GDM1 (cell line): ENCODE measurements at places on chromosomes 12 and 14.

DNA sequence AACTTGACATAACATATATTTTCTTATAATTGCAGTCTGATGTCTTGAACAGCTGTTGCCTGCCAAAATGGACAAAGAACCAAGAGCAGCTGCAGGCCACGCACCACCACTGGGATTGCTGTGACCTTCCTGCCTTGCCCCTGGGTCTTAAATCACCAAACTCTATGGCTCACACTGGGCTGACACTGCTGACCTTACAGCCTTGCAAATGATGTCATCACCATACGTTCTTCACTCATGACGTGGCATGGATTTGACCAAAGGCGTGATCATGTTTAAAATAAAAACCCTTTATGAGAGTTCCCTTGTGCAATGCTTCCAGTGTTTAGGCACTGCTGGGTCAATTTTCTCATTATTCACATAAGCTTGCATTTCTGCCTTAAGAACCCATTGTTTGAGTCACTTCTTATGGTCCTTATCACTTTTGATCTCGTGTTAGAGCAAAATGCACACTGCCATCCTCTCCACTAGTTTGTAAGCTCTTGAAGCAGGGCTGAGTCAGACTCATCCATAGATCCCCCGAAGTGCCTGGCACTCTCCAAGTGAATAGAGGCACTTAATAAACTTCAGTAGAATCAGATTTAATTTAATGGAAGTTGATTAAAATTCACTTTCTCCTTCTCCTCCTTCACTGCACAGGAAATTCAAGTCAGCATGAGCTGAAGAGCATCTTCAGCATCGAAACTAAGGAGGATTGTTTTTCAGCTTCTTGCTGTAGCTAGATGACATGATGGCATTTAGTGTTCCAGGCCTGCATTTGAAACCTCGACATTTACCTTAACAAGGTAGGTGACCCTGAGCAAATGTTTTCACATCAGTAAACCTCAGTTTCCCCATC lies 132.4 kb upstream of the PZP start:
- no peak for DNase-seq

GRCh38 chr12:46553911-46554310 lies 181.3 kb upstream of the SLC38A2 start:
- no peak for DNase-seq

DNA sequence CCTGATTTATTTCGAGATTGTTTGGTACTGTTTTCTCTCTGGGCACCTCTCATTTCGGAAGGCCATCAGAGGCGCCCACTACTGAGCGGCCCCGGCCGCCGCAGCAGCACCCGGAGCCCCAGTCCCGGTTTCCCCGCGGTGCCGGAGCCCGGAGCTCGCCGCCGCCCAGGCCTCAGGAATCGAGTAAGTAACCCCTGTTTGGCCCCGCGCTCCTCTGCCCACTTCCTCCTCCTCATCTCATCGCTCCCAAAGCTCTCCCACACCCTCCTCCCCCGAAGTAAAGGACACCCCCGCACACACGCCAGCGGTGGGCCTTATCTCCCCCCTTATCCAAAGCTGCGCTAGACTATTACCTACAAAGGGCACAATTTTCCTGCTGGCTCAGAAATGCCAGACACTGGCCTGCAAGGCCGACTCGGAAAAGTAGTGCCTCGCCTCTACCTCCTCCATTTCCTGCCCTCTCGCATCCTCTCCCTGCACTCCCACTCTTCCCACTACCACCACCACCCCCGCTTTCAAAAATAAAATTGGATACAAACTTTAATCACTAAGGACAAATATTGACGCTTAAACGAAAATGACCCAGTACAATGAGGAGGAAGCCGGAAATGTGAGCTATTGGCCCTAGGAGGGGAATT lies 637 bp upstream of the FOXG1 start:
- DNase-seq: no peak

GRCh38 chr12:112107306-112108201 lies 1.0 kb downstream of the NAA25 start:
- peak; percentile 68 for DNase-seq

- no peak for DNase-seq
These were observed 344.5 kb upstream of the SFSWAP start for GRCh38 chr12:131366261-131366871.

DNA sequence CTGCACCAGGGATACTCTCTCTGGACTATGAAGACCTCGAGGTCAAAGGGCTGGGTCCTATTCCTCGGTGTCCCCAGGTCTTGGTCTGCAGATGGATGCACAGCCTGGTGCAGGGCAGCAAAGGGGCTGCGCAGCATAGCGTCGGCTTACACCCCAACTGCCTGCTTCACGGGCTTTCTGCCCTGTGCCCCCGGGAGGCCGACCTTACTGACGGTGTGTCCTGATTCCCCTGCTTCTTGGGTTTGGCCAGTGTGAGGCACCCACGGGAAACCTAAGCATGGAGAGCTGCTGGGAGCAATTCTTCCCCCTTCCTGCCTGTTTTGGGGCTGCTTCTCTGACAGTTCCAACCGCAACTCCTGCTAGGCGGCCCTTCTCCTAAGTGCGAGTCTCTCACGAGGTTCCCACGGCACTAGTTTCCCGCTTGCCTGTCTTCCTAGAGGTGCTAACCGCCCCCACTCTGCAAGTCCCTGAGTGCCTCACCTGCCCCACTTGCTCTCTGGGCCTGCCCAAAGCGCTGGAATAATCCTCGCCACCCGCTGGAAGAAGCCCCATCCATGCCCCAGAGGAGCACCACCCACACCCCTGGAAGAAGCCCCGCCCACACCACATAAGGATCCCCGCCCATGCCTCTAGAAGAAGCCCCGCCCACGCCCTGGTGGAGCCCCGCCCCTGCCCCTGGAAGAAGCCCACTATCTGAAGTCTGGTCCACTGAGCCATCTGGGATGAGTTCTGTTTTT lies 54.0 kb downstream of the PRIMA1 start:
- no peak for DNase-seq

DNA sequence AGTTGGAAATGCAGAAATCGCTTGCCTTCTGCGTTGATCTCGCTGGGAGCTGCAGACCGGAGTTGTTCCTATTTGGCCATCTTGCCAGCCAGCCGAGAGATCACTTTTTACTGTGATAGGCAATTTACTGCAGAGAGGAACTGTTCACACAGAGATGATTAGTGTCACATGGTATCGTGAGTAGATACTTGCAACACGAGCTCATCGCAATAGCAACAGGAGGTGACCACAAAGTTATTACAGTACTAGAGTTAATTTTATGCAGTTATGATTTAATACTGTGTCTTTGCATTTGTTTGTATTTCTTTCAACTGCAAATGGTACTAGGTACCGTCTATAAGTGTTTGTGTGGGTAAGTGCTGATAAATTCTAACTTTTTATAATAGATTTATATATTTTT lies 27.8 kb downstream of the NOPCHAP1 start:
- no peak for DNase-seq

DNA sequence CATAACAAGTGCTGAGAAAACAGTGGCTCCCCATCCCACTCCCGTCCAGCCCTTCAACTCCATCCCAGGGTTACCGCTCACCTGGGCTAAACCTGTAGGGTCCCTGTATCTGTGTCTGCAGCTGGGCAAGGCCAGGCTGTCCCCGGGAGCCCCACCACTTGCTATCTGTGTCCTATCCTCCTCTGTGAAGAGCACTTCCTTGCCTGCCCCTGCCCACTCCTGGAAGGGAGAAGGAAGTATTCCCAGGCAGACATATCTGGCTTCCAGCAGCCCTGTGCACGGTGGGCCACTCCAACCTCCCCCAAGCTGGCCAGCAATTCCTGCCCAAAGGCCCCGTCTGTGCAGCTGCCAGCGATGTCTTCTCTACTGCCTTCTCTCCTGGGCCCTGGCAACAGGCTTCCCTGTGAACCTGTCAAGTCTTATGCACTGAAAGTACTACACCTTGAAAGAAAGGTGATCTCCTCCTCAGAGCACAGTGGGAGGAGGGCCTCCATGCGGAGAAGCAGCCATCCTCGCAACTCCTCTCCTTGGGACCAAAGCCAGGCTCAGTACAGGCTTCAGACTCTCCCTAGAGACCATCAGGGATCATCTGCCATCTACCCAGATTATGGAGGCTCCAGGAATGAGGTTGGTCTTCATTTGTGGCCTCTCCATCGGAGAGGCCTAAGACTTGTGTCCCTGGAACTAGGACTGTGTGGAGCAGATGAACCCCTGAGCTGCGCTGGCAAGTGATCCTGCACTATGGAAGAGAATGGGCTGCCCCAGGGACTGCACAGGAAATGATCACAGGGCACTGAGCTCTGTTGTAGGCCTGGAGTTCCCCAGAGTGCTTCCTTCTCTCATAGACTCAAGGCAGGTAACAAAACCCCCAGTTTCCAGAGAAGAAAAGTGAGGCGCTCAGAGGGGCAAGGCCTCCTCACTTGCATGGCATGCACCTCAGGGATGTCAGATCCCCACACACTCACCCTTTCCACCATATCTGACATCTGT lies 663.6 kb downstream of the BCL11B start:
- DNase-seq: no peak

DNA sequence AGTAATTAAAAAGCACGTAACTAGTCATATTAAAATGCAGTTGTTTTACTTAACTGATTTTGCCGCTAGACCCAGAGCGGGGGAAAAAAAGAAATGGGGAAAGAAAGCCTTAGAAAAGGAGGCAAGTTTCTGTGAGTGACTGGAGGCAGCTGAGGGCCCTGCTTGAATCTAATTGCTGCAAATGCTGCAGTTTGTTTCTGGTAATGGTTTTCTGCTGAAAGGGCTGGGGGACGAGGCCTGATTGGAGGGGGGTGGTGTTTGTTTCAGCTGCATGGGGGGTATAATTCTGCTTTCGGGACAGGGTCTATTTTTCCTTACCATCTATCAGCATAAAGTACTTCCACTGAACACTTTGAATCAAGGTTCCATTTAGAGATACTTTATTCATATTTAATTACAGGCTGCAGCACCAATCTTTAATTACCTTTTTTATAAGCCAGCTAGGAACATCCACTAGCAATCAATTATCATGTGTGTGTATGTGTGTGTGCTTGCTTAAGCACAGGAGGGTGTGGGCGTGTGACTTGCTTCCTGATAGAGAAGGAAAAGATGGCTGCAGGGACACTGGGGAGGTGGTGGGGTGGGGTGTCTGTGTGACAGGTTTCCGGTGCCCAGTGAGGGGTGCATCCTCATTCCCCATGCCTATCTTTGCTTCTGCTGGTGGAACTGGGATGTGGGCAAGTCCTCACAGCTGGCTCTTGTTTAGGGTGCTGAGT lies 83.4 kb downstream of the ADCK1 start:
- no peak for DNase-seq

- no peak for DNase-seq
These were observed 45.5 kb downstream of the PPM1A start for GRCh38 chr14:60294411-60295069.

GRCh38 chr12:54562750-54563356 lies 13.5 kb downstream of the PDE1B start:
- no peak for DNase-seq

DNA sequence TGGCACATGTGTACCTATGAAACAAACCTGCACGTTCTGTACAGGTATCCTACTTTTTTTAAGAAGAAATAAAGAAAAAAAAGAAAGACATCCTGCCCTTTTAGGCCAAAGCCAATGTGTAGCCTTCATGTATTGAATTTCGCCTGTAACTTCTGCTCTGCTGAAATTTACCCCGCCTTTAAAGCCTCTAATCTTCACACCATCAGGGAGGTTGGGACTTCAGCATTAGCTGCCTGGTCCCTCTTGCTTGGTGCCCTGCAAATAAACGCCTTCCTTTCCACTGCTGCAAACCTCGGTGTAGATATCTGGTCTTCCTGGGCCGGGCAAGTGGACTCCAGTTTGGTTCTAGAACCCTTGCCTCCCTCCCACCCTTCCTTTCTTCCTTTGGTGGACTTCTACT lies 2.6 kb upstream of the KRT71 start:
- DNase-seq: no peak

GRCh38 chr14:71932229-71932981 lies at the start of gene RGS6:
TSS of gene RGS6 (plus strand) at chr14:71932429.
- DNase-seq: peak; percentile 5

GRCh38 chr12:93982771-93983315 lies 165.5 kb upstream of the PLXNC1 start:
- no peak for DNase-seq

- DNase-seq: no peak
These were observed 26.4 kb downstream of the FBRSL1 start for GRCh38 chr12:132516095-132517012.

DNA sequence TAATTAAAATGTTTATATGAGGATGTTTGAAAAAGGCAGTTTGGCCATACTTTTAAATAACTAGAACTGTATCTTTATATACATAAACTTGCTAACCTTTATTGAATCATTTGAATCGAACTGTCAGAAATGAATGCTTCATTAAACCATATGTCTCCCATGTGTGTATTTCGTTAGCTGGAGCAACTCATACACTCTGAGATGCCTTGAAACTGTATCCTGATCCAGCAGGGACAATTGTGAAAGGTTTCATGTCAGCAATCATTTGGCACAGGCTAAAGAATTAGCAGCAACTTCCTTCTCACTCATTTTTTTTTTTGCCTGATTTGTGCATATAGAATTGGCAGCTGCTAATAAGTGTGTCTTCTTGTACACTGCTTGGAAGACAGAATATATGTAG lies 109.9 kb downstream of the NAV3 start:
- DNase-seq: no peak

DNA sequence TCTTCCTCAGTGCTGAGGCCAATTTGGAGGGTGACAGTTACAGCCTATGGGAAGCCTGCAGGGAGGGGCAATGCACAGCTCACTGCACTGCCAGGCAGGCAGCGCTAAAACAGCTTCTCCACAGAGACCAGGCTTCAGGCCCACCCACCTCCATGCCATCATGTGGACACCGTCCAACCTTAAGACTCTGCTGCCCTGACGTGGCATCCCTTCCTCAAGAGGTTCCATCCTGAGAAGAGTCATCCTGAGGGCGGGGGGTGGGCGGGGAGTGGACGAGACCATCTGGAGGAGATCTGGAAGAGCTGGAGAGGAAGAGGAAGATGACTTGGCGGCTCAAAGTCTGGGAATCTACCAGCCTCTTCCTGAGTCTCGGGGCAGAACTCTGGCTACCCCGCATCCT lies 8.4 kb upstream of the ACVRL1 start:
- DNase-seq: no peak

- DNase-seq: no peak
These were observed 56.4 kb downstream of the VCPKMT start for GRCh38 chr14:50059763-50060616.

DNA sequence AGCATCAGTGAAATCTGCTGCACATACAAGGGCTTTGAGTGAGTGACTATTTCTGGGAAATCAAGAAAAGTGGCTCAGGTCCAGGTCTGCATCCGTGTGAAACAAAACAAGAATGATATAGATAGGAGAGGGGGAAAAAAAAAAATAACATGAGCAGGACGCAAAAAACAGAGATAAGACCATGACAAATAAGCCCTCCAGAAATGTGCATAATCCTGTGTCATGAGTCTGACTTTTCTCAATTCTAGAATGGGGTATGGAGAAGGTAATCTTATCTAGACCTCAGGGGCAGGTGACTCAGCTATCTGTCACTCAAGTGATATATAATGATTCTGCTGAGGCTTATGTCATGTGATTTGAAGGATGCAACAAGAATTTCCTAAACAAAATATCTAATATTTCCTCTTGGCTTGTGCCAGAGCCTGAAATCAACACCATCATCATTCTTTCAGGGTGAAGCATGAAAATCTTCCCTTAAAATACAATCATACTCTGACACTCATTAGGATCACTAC lies 250.0 kb downstream of the PHLDA1 start:
- DNase-seq: no peak

- no peak for DNase-seq
These were observed 82.7 kb downstream of the ADCK1 start for GRCh38 chr14:77882636-77883035.
